GM23248 (cell line): ENCODE measurements at places on chromosomes 1 and 21.

DNA sequence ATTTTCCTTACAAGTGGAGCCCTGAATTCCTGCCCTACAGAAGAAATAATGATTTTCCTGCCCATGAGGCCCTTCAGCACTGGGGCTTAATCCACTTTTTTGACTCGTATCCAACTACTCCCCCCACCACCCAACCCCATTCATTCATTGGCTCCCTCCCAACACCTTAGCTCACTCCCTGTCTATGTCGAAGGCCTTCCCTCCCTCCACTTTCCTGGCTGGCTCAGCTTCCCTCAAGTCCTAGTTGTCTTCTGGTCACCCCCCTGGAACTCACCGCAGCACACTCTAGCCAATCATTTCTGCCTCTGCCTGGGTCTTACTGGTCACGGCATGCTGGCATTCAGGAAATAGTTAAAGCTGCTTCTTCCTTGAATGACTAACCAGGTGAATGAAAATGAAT, 118.9 kb downstream of the PGBD5 start:
- DNase-seq, result no peak

DNA sequence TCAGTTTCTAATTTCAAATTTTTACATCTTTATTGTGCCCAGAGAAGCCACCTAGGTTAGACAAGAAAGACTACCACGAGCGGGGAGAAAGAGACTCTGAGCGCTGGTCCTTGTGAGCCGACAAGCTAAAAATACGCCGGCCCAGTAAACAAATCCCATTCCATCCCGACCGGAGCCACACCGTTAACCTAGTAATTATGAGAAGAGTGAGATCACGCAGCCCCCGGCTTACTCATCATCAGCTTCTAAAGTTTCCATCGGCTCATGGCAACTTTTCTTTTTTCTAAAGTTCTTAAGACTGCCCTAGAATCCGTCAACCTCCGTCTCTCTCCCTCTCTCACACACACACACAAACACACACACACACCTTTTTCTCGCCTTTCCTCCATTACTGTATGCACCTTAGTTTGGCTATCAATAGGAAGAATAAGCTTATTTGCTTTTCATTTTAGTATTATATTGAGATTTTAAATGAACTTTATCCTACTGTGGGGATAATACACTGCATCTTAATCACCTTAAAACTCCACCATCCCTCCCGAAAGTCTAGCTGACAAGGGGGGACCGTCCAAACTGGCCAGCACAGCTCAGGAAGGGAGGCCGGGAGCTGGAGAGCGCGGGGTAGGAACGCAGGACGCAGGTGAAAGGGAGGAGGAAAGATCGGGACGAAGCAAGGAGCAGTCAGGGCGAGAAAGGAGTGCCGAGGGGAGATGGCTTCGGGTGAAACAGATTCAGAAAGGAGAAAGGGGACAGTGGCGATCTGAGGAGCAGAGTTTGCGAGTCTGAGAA, 728 bp downstream of the OTUD7B start:
- DNase-seq, result peak; percentile 95

- DNase-seq, result peak; percentile 90
Measured at GRCh38 chr1:203807196-203807595, 11.8 kb downstream of the ZBED6 start.

GRCh38 chr1:115727706-115728249, 40.7 kb downstream of the CASQ2 start:
- peak; percentile 82 for DNase-seq

DNA sequence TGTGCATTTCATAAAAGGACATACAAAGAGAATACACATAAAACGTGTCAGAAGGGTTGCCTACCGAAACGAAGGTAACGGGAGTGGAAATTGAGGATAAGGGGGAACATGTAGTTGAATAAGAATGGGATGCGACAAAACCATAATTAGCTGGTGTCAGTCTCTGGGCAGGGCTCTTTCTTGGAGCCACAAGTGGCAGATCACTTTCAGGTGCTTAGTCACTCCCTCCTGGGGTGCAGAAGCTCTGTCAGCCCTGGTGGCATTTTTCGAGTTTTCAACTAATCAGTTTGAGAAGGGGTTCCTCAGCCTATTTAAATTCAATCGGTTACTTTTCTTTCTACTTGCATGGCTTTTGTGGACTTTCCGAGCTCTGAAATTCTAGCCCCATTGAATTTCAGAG, 133.9 kb upstream of the IGSF21 start:
- no peak for DNase-seq

GRCh38 chr1:214658785-214659184, 55.8 kb downstream of the CENPF start:
- DNase-seq, result peak; percentile 78

- DNase-seq, result peak; percentile 68
Measured at GRCh38 chr1:230868736-230869385, 540 bp upstream of the C1orf198 start.

DNA sequence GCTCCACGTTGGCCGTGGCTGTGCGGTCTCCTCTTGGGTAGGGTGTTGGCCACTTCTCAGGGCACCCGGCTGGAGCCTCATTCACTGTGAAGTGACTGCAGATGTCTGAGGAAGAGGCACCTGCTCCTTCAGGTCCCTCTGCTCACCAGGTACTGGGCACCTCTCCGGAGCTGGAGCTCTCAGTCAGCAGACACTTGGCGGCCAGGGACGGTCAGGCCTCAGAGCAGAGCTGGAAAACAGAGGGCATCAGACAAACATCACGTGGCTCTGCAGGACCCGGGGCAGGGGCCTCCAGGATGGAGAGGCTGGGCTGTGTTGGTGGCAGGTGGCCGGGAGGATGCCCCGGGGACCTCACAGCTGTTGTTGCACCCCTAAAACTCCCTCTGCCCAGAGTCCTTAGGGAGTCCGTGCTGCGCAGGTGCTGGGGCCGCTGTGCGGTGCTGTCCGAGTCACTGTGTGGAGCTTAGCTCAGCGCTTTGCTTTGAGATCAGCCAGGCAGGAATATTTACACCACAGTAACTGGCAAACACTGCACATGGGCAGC, 59.7 kb downstream of the SLX9 start:
- DNase-seq, result no peak

DNA sequence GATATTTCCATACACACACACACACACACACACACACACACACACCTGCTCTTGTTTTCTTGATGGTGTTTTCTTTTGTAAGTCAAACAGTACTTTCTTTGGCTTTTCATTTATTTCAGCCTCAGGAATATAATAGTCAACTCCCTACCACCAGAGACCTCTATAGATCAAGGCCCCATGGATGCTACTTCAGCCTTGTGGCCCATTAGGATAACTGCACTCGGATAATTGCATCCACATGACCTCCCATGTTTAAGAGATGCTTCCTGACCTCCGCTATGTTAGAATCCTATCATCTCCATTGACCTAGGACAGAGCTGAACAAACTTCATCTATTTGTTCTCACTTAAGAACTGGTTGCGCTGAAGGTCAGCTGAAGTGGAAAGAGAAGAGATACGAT, 1094.0 kb upstream of the B3GALT2 start:
- no peak for DNase-seq

- peak; percentile 54 for DNase-seq
Measured at GRCh38 chr21:42125571-42126544, 54.7 kb downstream of the UMODL1 start.

DNA sequence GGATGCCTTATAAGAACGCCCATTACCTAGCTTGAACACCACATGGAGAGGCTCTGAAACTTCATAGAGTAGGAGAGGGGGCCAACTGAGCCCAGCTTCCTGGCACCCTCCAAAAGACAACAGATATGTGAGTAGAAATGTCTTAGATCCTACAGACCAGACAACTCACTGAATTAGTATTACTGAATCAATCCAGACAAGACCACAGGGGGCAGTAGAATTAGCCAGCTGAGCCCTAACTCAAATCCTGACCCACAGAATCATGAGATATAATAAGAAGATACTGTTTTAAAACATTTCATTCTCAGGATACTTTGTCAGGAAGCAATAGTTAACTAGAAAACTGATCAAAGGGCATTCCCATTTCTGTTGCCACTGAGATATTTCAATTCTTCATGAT, 45.8 kb upstream of the C1orf21 start:
- no peak for DNase-seq

DNA sequence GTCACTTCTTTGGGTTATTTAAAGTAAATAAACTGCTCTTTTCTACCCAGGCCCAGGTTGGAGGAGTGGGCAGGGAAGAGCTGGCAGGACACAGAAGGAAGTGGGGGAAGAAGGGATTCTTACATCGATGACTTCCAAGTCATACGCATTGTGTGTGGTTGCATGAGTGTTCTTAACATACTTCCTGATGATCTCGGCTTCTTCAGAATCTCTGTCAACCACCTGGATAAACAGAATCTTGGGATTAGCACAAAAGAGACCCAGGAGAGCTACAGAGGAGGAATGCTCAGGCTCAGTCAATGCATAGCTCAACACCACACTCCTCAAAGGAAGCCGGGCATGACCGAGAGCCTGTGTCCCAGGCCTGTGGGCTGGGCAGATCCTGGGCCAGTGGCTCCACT, 42.1 kb downstream of the PARP1 start:
- no peak for DNase-seq

- no peak for DNase-seq
Measured at GRCh38 chr1:38919130-38919529, 22.5 kb downstream of the RHBDL2 start.
